Activated CD4-positive, alpha-beta T cell treated with anti-CD3 and anti-CD28 coated beads for 36 hours (primary cell): ENCODE measurements at places on chromosomes 12 and 14. TPM values are rescaled to one million over a fixed set of nuclear protein-coding genes. Genes with fewer than 3 reads are reported as not detected.
A peak's percentile ranks its signal among the peaks of the same experiment; 100 is the strongest.

DNA sequence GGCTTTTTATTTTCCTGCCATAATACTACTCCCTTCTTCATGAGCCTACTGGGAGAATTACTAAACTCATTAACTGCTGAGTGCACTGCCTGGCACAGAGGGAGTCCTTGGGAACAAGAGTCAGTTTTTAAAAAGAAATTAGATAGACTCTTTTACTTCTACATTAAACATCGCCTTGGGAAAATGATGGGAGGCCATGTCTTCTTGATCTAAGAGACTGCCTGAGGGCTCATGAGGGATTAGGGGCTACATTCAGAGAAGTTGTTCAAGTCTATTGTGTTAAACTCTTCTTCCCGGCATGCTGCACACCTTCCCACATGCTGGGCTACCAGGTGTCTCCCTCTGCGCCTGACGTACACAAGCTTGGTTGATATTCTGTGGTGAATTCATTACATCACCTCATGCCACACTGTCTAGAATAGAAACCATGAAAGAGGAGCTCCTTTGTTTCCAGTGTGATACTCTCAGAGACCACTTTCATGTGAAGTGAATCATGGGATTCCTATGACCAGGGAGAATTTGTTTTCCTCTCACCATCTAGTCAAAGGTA, 1422.3 kb downstream of the AACS start:
- no peak overlapping the region for H3K27ac ChIP-seq
- no peak for DNase-seq
- peaks cover 8% of the 10 kb centered on the region for H3K4me1 ChIP-seq
- H3K4me3 ChIP-seq: no peak overlapping the region
- H3K36me3 ChIP-seq: no peaks in the 10 kb centered on the region

DNA sequence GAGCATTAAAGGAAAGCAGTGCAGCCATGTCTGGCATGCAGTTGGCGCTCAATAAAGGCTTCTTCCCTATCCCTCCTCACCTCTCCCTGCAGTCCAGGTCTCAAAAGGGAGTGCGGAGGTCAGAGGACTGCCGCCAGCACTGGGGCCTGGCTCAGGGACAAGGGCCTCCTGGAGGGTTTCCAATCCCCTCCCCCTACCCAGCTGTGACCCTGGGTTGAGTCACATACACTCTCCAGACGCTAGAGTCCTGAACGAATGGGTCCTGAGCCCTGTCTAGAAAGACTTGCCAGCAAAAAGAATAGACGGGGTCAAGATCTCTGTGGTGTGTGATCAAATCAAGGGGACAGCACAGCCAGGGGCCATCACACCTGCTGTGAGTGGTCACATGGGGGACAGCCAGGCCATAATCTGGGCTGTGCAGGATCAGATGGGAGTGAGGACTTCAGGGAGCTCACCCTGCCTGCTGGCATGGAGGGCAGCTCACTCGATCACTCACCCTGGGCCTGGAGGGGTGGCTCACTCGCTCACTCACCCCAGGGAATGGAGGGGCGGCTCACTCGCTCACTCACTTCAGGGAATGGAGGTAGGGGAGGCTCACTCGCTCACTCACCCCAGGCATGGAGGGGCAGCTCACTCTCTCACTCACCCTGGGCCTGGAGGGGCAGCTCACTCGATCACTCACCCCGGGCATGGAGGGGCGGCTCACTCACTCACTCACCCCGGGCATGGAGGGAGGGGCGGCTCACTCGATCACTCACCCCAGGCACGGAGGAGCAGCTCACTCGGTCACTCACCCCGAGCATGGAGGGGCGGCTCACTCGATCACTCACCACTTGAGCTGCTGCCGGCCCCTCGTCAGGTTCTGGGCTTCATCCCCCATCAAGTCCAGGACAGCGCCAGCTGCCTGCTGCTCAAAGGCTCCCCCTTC, 12.8 kb downstream of the CFAP73 start:
- no peak overlapping the region for H3K27ac ChIP-seq
- peaks cover 44% of the 10 kb centered on the region for H3K36me3 ChIP-seq
- no peaks in the 10 kb centered on the region for H3K4me1 ChIP-seq
- no peak for DNase-seq
- H3K4me3 ChIP-seq: no peak overlapping the region

- no peak overlapping the region for H3K4me3 ChIP-seq
- DNase-seq: no peak
- H3K36me3 ChIP-seq: peaks cover 2% of the 10 kb centered on the region
- H3K27me3 ChIP-seq: peaks cover 75% of the 10 kb centered on the region
- H3K4me1 ChIP-seq: no peaks in the 10 kb centered on the region
Measured at GRCh38 chr14:28758253-28758884, 8.2 kb upstream of the FOXG1 start.

DNA sequence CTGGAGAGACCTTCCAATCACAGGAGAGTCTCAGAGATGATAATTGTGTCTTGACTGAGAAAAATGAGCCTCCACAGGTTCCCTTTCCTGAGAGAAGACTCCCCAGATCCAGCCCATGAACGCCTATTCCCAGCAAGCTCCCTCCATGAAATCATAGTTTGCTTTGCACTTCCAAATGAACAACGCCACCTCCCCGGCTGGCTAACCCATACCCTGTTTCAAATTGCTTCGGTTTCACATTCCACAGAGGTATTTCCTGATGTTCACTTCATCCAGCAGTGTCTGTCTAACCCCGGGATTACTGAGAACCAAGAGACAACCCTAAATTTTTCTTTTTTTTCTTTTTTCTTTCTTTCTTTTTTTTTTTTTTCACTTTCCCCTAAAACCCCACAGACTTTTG, 124.1 kb upstream of the RFLNA start:
- H3K36me3 ChIP-seq: no peaks in the 10 kb centered on the region
- no peak for DNase-seq
- no peak overlapping the region for H3K4me3 ChIP-seq
- no peaks in the 10 kb centered on the region for H3K4me1 ChIP-seq
- no peak overlapping the region for H3K27ac ChIP-seq

DNA sequence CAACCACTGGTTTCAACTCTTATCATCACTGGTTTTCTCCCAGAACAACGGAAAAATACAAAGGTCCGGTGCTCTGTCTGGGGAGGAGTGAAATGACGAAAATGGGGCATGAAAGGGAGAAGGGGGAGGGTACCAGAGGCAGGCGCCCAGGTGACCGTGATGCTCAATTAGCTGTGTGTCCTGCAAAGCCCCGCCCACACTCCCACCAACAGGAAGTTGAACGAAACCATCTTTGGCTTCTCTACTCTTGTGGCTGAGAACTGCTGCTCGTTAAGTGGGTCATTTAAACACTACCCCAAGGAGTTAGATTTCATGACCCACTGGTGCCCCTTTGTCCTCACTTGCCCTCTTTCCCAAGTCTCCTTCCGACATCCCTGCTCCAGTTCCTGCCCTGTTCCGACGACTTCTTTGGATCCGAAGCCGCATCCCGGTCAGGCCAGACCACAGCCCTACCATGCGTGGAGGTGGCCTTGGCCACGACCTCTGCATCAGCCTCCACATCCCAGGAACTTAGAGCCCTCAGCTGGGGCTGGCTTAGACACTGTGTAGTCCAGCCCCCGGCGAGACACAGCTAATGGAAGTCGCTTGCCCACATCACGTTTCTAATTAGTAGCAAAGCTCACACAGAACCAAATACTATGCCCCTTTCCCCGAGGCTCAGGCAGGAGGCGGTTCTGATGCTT, 11.4 kb upstream of the LRTM2 start:
- DNase-seq: peak; percentile 24
- peak overlapping the region; percentile 29 for H3K27ac ChIP-seq
- no peak overlapping the region for H3K4me3 ChIP-seq
- H3K27me3 ChIP-seq: no peaks in the 10 kb centered on the region

Gene TMPRSS12
- not detected for total RNA-seq

Gene GPR68
- 11.2 TPM for total RNA-seq

Gene OVCH1
- total RNA-seq: not detected

DNA sequence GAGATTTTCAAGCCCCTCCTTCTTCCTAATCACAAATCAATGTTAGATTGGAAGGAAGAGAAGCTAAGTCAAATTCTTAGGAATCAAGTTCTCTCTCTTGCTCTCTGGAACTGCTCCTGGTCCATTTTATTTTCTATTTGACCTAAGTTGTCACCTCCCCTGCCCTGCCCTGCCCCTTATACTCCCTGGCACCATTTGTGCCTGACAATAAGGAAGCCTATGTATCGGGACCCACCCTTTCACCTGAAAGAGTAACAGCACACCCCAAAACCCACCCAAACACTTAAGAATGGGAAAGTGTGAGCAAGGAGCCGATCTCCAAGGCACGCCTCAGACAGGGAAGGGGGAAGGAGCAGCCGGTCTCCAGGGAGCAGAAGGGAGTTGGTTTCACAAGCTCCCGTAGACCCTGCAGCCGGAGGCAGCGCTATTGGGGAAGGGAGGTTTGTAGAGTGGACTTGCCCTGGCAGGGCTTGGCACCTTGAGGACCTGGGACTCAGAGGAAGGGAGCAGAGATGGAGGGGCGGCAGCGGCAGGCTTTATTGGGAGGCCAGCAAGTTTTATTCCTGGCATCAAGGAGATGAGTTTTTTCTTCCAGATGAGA, 1.6 kb downstream of the LRRC74A start:
- H3K27me3 ChIP-seq: peaks cover 2% of the 10 kb centered on the region
- H3K4me3 ChIP-seq: no peak overlapping the region
- no peaks in the 10 kb centered on the region for H3K4me1 ChIP-seq

DNA sequence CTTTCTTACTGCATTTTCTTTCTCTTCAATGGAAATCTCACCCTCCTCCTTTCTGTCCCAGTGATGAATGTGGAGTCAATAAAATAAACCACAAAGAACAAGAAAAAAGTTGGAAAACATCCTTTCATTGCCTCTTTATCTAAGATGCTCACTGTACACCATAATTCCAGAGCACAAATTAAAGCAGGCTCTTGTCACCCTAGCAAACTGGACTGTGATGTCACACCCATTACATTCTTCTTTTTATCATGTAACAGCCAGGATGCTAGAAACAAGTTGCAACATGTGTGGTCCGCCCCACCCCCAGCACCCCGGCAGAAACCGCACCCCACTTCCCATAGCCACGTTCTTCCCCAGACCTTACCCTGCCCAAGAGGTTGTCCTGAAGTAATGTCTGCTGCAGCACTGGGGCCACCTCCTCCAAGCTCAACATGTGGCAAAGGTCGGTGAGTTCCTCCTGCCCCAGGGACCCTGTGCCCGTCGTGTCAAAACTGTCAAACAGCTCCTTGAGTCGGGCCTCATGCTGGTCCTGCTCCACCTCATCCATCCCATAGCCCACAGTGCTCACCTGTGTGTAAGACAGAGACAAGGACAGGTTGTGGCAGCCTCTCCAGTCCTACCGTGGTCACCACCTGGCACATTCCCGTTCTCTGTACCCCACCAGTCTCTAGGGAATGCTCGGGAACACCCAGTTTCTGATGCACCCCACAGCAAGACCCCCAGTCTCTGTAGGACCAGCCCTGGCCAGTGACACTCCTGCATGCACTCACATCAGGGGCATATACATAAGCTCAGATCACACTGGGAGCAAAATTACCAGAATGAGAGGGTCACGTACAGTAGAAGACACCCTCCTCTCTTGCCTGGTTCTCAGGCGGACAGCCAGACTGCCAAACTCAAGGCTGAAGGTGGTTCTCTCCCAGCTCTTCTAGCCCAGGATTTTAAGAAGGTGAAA, 9.2 kb downstream of the NIN start:
- H3K36me3 ChIP-seq: peaks cover 31% of the 10 kb centered on the region
- no peaks in the 10 kb centered on the region for H3K27me3 ChIP-seq
- peaks cover 80% of the 10 kb centered on the region for H3K4me1 ChIP-seq
- H3K27ac ChIP-seq: peak overlapping the region; percentile 82
- peak; percentile 71 for DNase-seq

GRCh38 chr12:57518176-57518919, 2.0 kb downstream of the DDIT3 start:
- H3K27me3 ChIP-seq: no peaks in the 10 kb centered on the region
- H3K4me3 ChIP-seq: peak overlapping the region; percentile 96
- H3K36me3 ChIP-seq: peaks cover 56% of the 10 kb centered on the region
- DNase-seq: no peak
- H3K27ac ChIP-seq: peak overlapping the region; percentile 98

GRCh38 chr12:113077057-113077858, 20.7 kb downstream of the DTX1 start:
- no peak overlapping the region for H3K4me3 ChIP-seq
- no peak overlapping the region for H3K27ac ChIP-seq
- H3K36me3 ChIP-seq: peaks cover 3% of the 10 kb centered on the region
- no peaks in the 10 kb centered on the region for H3K27me3 ChIP-seq

GRCh38 chr12:96237465-96238077, 43.4 kb downstream of the ELK3 start:
- peak overlapping the region; percentile 28 for H3K4me3 ChIP-seq
- H3K27ac ChIP-seq: peak overlapping the region; percentile 69
- peak; percentile 72 for DNase-seq
- no peaks in the 10 kb centered on the region for H3K27me3 ChIP-seq

DNA sequence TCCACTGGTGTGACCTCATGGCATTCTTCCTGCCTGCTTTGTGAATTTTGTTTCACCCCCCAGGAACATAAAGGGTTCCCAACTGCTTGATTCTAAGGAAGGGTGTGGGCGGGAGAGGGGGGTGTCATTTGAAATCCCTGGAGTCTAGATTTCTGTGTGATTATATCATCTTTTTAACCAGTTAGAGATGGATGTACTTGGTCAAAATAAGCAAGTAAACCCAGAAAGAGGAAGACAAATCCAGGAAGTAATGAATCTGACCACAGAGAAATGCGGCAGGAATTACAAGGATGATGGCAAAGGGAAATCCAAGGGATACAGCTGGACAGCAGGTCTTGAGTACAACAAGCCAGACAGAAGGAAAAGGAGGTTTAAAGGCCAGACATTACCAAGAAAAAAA, 38.9 kb downstream of the DMAC2L start:
- peaks cover 4% of the 10 kb centered on the region for H3K4me1 ChIP-seq
- H3K27me3 ChIP-seq: no peaks in the 10 kb centered on the region
- peaks cover 7% of the 10 kb centered on the region for H3K36me3 ChIP-seq
- DNase-seq: no peak

DNA sequence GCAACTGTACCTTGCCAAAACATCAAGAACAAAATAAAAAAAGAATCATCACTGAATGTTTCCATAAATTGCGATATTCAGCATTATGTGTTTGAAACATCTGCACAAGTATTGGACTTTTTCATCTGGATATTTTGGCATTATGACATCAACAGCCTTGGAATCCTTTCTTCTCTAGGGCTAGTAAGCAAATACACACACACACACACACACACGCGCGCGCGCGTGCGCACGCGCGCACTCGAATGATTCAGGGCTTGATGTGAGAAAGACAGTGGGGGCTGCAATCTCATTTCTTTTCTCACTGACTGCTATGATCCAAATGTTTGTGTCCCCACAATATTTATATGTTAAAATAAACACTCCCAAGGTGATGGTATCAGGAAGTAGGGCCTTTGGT, 90.0 kb upstream of the SLC38A4 start:
- peaks cover 2% of the 10 kb centered on the region for H3K27me3 ChIP-seq
- H3K4me3 ChIP-seq: no peak overlapping the region
- no peak overlapping the region for H3K27ac ChIP-seq
- H3K4me1 ChIP-seq: no peaks in the 10 kb centered on the region
- no peak for DNase-seq
